Mesothelial cell of epicardium (in vitro differentiated cells): ENCODE measurements at places on chromosomes 5 and 9.

GRCh38 chr5:151093476-151093889 lies 12.6 kb upstream of the TNIP1 start:
- DNase-seq: no peak

- no peak for DNase-seq
Measured at GRCh38 chr5:154331232-154331631, 114.6 kb upstream of the SAP30L start.

DNA sequence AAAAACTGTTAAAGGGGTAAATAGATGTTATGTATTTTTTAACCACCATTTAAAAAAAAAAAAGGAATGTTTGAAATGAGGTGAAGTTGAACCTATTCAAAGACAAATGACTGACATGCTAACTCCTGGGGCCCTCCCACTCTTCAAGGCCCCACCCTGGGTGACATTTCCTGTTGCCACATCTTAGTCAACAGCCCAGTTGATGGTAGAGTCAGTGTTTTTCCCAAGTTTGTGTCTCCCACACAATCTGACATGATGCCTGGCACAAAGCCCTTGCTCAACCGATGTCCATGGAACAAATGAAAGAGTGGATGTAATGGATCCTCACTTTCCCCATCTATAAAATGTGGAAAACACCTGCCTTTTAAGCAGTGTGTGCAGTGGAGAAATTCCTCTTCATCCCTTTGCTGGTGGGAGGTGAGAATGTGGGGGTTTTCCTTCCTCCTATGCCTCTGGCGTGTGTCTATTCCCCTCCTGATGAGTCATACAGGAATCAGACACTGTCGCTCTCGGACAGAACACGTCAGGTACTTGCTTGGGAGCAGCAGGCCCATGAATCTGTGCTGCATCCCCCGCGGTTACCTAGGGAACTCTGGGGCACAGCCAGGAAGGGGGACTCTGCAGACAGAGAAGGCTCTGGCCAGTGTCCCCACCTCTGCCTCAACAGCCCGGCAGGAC lies 13.7 kb upstream of the ADRA1B start:
- no peak for DNase-seq

GRCh38 chr9:105073147-105073546 lies 145.2 kb upstream of the ABCA1 start:
- no peak for DNase-seq

GRCh38 chr9:35771534-35771933 lies 17.5 kb upstream of the MSMP start:
- DNase-seq: no peak
